ENCODE measurements at places on chromosomes 11 and 22. TPM values are rescaled to one million over a fixed set of nuclear protein-coding genes. Genes with fewer than 3 reads are reported as not detected.

GRCh38 chr22:27554106-27554811 lies 247.3 kb downstream of the MN1 start:
- no peak for DNase-seq
- no peaks in the 10 kb centered on the region for H3K36me3 ChIP-seq
- H3K4me1 ChIP-seq = no peaks in the 10 kb centered on the region
- no peaks in the 10 kb centered on the region for H3K27me3 ChIP-seq
- no peak overlapping the region for H3K4me3 ChIP-seq
- H3K27ac ChIP-seq = no peak overlapping the region

GRCh38 chr11:14312736-14313438 lies 46.1 kb downstream of the RRAS2 start:
- H3K27me3 ChIP-seq = no peaks in the 10 kb centered on the region
- DNase-seq = no peak
- H3K4me3 ChIP-seq = no peak overlapping the region

The PTGDR2 gene
- total RNA-seq = 0.07 TPM

The PIWIL4 gene
- total RNA-seq = not detected

The CASP12 gene
- total RNA-seq = not detected

The PRAME gene
- 0.31 TPM for total RNA-seq

DNA sequence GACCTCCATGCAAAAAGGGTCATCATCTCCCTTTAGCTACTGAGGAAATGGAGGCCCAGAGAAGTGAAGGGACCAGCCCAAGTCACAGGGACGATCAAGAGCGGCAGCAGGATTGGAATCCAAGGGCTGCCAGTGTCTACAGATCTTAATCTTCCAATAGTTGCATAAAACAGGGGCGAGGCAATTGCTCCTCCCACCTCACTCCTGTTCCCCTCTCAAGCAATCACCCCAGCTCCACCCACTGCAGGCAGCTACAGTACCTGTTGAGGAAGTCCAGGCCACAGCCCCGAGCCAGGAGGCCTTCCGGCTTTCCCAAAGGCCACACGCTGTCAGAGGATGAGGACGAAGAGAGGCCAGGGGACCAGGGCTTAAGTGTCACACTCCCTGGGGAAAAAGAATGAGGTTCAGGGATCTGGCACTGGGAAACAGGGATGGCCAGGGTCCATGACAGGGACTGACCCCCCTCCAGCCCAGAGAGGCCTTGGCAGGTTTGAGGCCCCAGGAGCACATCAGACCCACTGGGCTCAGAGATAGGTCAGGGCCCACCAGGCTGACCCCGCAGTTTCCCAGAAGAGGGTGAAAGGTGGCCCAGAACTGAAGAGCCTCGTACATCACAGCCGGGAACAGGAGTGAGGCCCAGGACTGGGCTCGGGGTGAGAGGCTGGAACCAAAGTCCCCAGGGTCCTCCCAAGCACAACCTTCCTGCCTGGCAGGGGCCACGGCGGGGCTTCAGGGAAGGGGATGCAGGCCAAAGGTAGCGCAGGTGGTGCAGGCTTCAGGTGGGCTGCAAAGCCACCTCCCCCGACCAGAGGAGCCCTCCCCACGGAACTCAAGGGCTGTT lies 16.4 kb upstream of the MFNG start:
- no peaks in the 10 kb centered on the region for H3K4me1 ChIP-seq
- no peak overlapping the region for H3K27ac ChIP-seq
- no peak overlapping the region for H3K4me3 ChIP-seq
- no peaks in the 10 kb centered on the region for H3K27me3 ChIP-seq

The CRYBB3 gene
- 0.39 TPM for total RNA-seq

DNA sequence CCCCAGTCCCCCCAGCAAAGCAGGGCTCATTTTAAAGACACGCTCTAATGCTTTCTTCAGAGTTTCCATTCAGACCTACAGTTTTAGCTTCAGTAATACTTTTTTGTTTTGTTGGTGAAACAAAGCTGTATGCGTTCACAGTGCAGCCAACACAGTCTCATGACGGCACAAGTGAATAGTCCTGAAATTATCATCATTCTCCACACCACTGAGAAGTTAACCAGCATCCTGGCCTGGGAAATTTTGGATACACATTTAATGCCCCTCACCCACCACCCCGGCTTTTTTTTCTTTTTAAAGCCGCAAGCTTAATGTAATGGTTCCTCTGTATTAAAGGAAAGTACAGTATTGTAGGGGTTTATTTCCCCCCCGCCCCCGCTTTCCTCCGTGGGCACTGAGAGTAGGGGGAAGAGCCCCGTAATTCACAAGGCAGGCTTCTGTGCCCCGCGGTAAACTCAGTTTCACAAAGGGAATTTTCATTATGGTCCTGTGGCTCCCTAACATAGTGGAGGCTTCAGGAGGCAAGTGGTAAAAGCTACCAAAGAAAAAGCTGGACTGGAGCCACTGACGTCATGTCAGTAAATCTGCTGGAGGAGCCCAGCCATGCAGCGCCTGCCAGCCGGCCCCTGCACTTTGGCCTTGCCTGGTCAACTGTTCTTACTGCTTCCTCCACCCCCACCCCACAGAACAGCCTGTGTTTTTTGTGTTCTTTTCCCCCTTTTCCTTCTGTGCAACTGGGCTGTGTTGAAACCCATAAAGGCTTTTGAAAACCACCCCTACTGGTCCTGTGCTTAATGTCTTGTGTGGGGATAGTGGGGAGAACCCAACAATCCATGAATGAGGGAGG lies 18.2 kb downstream of the TEAD1 start:
- H3K36me3 ChIP-seq = no peaks in the 10 kb centered on the region
- H3K27ac ChIP-seq = no peak overlapping the region
- DNase-seq = no peak
- H3K4me1 ChIP-seq = peaks cover 47% of the 10 kb centered on the region
- H3K27me3 ChIP-seq = peaks cover 2% of the 10 kb centered on the region

DNA sequence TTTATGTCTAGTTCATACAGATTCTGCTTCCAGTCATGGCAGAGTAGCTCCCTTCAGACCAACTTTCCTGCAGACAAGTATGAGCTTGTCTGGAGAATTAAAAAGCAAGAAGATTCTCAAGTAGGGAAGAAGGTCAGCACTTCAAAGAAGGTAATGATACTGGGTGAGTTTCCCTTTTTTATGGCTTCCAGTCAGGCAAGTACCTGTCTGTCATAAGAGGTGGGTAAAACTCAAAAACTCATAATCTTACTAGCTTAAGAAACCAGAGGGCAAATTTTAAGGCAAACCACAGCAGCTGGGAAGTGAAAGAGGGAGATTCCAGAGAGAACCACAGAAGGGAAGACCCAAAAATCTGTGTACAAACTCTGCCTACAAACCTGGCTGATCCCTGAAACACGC lies 54.2 kb downstream of the DENND5A start:
- H3K4me3 ChIP-seq = no peak overlapping the region
- DNase-seq = no peak
- H3K4me1 ChIP-seq = peaks cover 2% of the 10 kb centered on the region
- H3K27ac ChIP-seq = no peak overlapping the region
- H3K27me3 ChIP-seq = no peaks in the 10 kb centered on the region

GRCh38 chr11:47469361-47470179 lies 20.6 kb upstream of the RAPSN start:
- H3K4me1 ChIP-seq = peaks cover 3% of the 10 kb centered on the region
- H3K36me3 ChIP-seq = peaks cover 39% of the 10 kb centered on the region
- H3K4me3 ChIP-seq = no peak overlapping the region
- H3K27ac ChIP-seq = no peak overlapping the region
- no peaks in the 10 kb centered on the region for H3K27me3 ChIP-seq

DNA sequence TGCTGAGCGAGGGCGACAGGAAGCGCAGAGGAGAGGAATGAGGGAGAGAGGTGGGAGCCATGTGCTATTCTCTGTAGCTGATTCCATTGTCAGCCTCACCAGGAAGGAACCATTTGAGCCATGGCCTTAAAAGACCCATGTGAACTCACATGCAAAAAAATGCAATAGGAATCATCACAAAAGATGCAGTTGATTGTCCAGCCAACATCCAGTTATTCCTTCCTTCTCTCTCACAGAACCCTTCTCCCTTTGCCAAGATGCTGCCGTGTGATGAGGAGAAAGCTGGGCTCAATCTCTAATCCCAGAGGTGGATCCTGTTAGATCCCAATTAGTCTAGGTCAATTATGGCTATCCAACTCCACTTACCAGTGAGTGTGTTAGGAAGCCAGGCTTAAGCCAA lies 58.2 kb upstream of the RRAS2 start:
- H3K4me1 ChIP-seq = no peaks in the 10 kb centered on the region
- H3K27ac ChIP-seq = no peak overlapping the region
- no peaks in the 10 kb centered on the region for H3K36me3 ChIP-seq
- no peaks in the 10 kb centered on the region for H3K27me3 ChIP-seq
- DNase-seq = no peak

DNA sequence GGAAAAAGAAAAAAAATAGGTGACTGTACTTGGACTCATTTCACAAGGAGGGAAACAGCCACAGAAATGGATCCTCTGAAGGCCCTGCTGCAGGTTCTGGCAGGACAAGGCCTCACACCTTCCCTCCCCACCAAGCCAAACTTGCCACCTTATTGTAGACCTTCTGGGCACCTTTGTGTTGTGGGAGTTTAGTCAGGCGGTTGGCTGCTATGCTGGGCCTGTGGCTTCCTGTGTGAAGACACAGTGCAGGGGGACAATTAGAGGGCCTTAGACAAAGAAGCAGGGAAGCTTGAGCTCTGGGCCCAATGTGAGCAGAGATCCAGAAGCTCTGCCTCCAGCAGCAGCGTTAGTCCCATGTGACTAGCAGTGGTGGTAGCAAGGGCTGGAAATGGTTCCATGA lies 4.2 kb downstream of the RAB1B start:
- no peak for DNase-seq
- H3K27me3 ChIP-seq = no peaks in the 10 kb centered on the region
- peaks cover 38% of the 10 kb centered on the region for H3K36me3 ChIP-seq
- no peaks in the 10 kb centered on the region for H3K4me1 ChIP-seq
- no peak overlapping the region for H3K27ac ChIP-seq
- no peak overlapping the region for H3K4me3 ChIP-seq

The TIGD3 gene
- total RNA-seq = 1.2 TPM

DNA sequence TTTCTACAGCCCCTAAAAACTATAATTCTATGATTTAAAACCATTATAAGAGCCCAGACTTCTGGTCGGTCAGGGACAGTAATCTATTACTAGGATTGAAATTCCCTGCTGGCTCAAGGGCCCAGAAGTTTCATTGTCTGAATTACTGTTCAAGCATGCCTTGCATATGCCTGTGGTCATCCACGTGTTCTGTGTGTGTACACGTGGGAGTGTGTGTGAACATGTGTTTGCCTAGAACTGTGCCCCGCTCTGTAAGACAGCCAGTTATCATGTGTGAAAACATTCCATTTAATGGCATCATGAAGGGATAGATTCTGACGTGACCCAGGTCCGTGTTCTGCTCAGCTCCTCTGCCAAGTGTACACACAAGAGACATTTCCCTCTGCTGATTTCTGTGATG lies 189.3 kb upstream of the NECTIN1 start:
- H3K36me3 ChIP-seq = no peaks in the 10 kb centered on the region
- H3K27me3 ChIP-seq = no peaks in the 10 kb centered on the region
- no peak for DNase-seq

DNA sequence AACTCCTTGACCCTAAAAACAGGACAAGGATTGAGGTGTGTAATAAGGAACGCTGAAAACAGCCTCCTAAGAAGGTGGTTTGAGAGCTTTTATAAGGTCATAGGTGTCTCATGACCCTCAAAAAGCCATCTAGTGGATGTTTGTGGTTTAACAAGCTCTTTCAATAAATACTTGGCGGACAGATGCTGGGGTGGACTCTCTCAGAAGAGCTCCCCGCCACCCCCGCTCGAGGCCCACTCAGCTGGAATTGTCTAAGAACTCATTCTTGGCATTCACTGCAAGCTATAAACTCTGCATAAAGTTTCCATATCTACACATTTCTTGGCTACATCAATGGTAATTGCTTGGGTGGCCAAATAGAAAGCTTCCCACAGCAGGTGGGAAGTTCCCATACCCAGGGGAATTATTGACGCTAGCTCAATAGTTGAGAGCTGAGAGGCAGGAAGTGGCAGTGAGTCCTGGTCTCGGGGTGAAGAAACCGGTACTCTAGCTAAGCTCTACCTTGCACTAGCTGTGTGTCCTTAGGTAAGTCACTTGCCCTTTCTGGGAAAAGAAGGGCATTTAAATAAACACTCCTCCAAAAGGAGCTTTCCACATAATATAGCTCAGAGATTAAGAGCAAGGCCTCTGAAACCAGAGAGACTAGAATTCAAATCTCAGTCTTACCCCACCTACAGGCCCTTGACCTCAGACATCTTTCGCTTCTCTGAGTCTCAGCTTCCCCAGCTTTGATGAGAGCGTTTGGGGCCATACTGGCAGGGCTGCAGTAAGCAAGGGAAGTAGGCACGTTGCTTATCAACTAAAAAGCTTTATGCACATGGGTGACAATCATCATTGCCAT lies 6.4 kb downstream of the MS4A15 start:
- H3K36me3 ChIP-seq = no peaks in the 10 kb centered on the region
- no peaks in the 10 kb centered on the region for H3K27me3 ChIP-seq
- no peaks in the 10 kb centered on the region for H3K4me1 ChIP-seq

GRCh38 chr11:69664103-69664775 lies 10.9 kb downstream of the LTO1 start:
- DNase-seq = no peak
- H3K36me3 ChIP-seq = peaks cover 35% of the 10 kb centered on the region
- no peak overlapping the region for H3K27ac ChIP-seq
- no peaks in the 10 kb centered on the region for H3K4me1 ChIP-seq
- H3K4me3 ChIP-seq = no peak overlapping the region
- no peaks in the 10 kb centered on the region for H3K27me3 ChIP-seq

GRCh38 chr11:17611049-17611448 lies 64.0 kb downstream of the OTOG start:
- no peak overlapping the region for H3K4me3 ChIP-seq
- no peak for DNase-seq

- H3K27me3 ChIP-seq = no peaks in the 10 kb centered on the region
- 0 out of 2 replicates have a peak, but pooled peaks cover 2% of the 10 kb centered on the region for H3K4me1 ChIP-seq
- no peaks in the 10 kb centered on the region for H3K36me3 ChIP-seq
- H3K4me3 ChIP-seq = no peak overlapping the region
These were observed 198.5 kb downstream of the MSANTD4 start for GRCh38 chr11:105823495-105824033.

DNA sequence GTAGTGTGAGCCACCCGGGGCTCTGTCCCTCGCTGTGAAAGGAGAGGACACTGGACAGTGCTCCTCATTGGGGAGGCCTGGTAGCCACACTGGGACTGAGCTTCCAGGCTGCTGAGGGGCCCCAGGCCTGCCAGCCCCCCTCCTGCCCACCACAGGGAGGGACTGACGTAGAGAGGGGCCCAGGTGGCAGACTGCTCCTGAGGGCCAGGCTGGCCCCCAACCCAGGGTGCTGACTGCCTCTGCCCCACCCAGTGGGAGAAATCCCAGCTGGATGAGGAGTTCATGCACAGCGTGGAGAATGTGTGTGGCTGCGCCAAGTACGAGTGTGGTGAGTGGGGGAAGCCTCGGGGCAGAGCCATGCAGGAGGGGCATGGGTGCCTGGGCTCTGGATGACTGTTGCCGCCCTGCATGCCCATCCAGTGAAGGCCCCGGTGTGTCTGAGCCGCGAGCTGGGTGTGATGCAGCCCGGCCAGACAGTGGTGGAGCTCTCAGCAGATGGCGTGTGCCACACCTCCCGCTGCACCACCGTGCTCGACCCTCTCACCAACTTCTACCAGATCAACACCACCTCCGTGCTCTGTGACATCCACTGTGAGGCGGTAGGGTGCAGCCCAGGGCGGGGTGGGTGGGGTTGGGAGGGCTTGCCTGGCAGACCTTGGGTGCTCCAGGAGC lies 78.7 kb upstream of the MYOD1 start:
- no peak for DNase-seq
- no peaks in the 10 kb centered on the region for H3K36me3 ChIP-seq
- no peak overlapping the region for H3K27ac ChIP-seq
- H3K27me3 ChIP-seq = no peaks in the 10 kb centered on the region
- H3K4me3 ChIP-seq = no peak overlapping the region
